Kidney (tissue), 22 donors: ENCODE measurements at places on chromosomes 11 and 22.

- no peak for DNase-seq
- no peaks in the 10 kb centered on the region for H3K36me3 ChIP-seq
These were observed 6.7 kb downstream of the NFAM1 start for GRCh38 chr22:42425337-42425988.

DNA sequence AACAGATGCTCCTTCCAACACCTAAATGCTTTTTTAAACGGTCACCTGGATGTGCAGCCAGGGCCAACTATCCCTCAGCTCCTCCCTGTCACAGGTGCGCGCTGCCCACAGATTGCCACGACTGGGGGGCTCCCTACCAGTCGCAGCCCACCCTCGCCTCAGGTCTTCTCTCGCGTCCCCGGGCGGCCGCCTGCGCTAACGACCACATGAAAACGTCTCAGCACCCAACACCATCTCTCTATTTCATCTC lies 469 bp downstream of the ZBED5 start:
- peak overlapping the region; percentile 91 for H3K27ac ChIP-seq
- H3K36me3 ChIP-seq: peaks cover 19% of the 10 kb centered on the region
- peaks cover 5% of the 10 kb centered on the region for H3K4me1 ChIP-seq
- DNase-seq: no peak
- H3K27me3 ChIP-seq: no peaks in the 10 kb centered on the region
- peak overlapping the region; percentile 94 for H3K4me3 ChIP-seq

- no peaks in the 10 kb centered on the region for H3K36me3 ChIP-seq
- H3K27ac ChIP-seq: no peak overlapping the region
- no peaks in the 10 kb centered on the region for H3K27me3 ChIP-seq
- no peak overlapping the region for H3K4me3 ChIP-seq
These were observed 94.4 kb upstream of the OR4B1 start for GRCh38 chr11:48122246-48122645.

DNA sequence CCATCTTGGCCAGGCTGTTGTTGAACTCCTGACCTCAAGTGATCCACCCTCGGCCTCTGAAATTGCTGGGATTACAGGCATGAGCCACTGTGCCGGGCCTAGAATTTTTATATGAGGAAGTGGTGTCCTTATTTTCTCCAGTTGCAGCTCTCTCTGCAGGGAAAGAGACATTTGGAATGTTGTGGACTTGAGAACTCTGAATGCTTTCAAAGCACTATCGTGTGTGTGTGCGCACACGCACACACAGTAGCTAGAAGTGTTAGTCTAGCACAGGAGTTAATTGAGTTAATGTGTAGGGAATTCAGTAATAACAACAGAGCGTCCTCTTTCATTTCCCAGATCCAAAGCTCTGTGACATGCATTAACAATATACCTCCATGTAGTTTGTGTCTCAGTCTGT lies 164.0 kb upstream of the RASSF10 start:
- H3K4me1 ChIP-seq: peaks cover 11% of the 10 kb centered on the region
- no peak for DNase-seq
- no peak overlapping the region for H3K4me3 ChIP-seq
- H3K36me3 ChIP-seq: no peaks in the 10 kb centered on the region
- no peaks in the 10 kb centered on the region for H3K27me3 ChIP-seq

DNA sequence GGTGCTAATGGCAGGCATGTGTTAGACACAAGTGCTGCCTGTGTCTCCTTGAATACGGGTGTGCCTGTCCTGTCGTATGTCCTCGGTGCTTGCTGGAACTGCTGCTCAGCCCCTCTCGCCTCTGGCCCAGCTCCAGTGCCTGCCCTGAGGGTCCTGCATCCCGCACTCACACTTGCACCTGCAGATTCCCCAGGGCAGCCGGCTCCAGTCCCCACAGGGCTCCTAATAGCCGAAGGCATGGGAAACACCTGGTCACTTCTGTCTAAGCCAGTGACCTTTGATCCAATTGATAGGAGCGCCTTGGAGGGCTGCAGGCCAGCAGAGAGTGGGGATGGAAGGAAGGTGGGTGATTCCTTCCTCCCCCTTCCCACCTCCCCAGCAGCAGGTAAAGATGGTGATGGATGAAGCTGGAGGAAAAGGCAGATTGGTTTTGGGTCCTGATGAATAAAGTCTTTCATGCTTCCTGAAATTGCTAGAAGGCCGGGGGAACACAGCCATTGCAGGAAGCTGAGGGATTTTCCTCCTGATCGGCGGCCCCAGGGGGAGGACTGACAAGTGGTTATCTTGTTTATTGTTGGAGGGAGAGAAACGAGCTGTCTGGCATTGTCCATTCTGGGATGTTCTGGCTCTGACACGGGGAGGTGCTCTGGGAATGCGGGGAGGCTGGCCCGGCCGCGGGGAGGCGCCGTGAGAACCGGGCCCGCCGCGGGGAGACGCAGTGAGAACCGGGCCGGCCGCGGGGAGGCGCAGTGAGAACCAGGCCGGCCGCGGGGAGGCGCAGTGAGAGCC lies 110.9 kb upstream of the B3GAT1 start:
- no peaks in the 10 kb centered on the region for H3K36me3 ChIP-seq
- H3K4me3 ChIP-seq: no peak overlapping the region
- DNase-seq: no peak
- peaks cover 2% of the 10 kb centered on the region for H3K27me3 ChIP-seq

GRCh38 chr11:8807544-8808225 lies 103.3 kb upstream of the AKIP1 start:
- peaks cover 25% of the 10 kb centered on the region for H3K4me1 ChIP-seq
- peak; percentile 29 for DNase-seq
- H3K27me3 ChIP-seq: no peaks in the 10 kb centered on the region

GRCh38 chr11:29321293-29322132 lies 695.3 kb downstream of the KCNA4 start:
- no peak for DNase-seq
- H3K27ac ChIP-seq: no peak overlapping the region
- H3K4me1 ChIP-seq: no peaks in the 10 kb centered on the region
- H3K27me3 ChIP-seq: no peaks in the 10 kb centered on the region
- H3K36me3 ChIP-seq: no peaks in the 10 kb centered on the region
